ENCODE measurements at places on chromosomes 1 and 21. TPM values are rescaled to one million over a fixed set of nuclear protein-coding genes. Genes with fewer than 3 reads are reported as not detected.

DNA sequence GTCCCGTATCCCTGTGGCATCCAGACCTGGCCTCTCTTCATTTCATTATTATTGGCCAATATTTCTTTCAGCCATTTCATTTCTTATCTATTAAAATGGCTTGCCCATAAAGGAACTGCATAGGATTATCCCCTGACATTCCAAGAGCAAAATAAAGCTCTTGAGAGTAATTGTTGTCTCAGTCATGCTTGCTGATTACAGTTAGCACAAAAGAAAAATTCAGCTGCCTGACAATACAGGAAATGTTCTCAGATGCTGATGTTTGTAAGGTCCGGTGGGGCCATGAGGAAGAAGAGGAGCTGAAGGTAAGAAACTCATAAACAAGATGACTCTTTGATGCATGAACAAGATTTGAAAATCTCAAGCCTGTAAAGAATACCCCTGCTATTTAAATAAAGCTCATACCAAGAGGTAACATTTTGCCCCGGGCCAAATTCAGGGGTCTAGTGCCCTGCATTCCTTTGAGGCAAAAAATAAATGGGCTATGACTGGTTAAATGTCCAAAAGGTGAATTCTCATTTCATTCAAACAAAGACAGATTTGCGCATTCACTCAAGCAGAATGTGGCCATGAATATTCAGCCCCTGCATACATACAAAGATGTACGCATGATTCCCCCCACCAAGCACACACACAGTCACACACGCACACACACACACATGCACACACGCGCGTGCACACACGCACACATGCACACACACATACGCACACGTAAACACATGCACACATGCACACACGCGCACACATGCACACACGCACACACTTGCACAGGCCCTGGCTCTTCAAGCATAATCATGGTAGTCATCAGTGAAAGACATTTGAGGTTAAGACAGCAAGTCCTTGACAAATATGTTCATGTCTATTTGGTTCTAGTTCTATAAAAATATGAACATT is 44.8 kb downstream of the KCNJ15 start:
- no peak for DNase-seq

GRCh38 chr1:93446837-93447451 is 974 bp upstream of the FNBP1L start:
- peak; percentile 93 for DNase-seq

DNA sequence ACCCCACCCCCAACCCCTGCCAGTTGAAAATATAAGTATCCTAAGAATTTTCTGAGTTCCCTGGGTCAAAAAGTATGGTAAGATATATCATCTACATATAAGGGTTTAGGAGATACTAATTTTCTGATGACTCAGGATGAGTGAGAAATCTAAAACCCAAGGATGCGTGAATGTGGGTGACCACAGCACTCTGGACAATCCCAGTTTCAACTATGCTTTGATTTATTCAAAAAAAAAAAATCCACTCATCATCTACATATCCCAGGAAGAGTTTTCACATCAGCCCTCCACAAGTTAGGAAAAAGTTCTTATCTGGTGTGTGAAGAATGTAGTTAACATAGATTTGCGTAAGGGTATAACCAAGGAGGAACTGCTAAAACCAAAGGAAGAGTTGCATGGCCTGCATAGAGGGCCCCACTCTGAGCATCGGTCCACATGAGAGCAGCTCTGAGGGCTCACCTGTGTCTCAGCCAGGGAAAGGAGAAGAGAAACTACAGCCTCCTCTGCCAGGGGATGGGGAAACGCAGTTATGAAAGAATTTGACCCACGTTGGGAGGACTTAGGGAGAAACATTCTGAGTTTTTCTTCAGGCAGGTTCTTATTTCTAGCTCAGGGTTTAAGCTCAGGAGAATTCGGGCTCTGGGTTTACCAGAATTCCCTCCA is 18.8 kb downstream of the LAMB3 start:
- no peak for DNase-seq

GRCh38 chr1:109877776-109878175 is 32.9 kb upstream of the CSF1 start:
- DNase-seq = no peak

The CTTNBP2NL gene
- 9.5 TPM for total RNA-seq

DNA sequence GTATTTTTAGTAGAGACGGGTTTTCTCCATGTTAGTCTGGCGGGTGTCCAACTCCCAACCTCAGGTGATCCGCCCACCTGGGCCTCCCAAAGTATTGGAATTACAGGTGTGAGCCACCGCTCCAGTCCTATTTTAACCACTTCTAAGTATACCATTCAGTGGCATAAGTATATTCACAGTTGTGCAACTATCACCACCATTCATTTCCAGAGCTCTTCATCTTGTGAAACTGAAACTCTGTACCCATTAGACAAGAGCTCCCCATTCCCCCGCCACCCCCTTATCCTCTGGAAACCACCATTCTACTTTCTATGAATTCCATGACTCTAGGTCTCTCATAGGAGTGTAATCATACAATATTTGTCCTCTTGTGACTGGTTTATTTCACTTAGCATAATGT is 40.2 kb upstream of the CAMTA1 start:
- no peak for DNase-seq

DNA sequence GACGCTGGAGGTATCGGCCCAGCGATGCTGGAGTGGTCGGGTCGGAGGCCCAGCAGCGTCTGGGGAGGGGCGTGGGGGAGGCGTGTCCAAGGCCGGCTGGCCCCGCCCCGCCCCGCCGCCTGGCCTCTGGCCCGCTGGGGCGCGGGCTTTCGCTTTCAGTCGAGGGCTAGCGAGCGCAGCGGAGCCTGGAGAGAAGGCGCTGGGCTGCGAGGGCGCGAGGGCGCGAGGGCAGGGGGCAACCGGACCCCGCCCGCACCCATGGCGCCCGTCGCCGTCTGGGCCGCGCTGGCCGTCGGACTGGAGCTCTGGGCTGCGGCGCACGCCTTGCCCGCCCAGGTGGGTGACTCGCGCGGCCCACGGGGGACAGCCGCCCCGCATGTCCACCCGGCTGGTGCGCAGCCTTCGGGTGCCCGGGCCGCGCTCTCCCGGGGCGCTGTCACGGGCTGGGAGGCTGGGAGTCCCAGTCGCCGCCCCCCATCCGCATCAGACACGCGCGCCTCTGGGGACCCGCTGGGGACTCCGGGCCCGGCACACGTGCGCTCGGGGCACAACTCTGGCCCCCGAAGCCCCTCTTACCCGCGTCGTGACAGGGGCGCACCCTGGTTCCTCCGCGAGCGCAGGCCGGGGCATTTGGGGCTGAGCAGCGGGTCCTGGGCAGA is at the start of gene TNFRSF1B:
TNFRSF1B (plus strand) TSS at position 158 of the 659 bp plus-strand sequence; CDS start at position 259, 101 bp downstream.
- DNase-seq = no peak

The HOOK1 gene
- 14.6 TPM for total RNA-seq

DNA sequence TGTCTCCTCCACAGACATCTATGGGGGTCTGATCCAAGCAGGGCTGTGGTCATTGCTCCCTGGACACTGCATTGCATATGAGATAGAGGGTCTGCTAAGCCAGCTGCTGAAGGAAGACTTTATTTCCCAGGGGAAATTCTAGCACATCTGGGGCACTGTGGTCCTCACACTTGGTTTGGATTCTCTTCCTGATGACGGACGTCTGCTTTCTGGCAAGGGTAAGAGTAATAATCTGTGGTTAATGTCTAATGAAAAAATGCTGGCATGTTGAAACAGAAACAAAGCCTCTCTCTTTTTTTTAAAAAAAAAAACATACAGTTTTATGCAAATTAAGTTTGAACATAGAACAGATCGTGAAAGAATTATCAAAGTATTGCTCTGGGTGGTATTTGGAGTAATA is 553.9 kb downstream of the DPYD start:
- DNase-seq = no peak

The C4BPA gene
- not detected for total RNA-seq

GRCh38 chr1:234613128-234613875 is 3.3 kb upstream of the IRF2BP2 start:
- peak; percentile 70 for DNase-seq

The CD160 gene
- total RNA-seq = not detected

Data from bronchial epithelial cell (primary cell).